Fibroblast of the aortic adventitia (primary cell): ENCODE measurements at places on chromosomes 12 and 14. TPM values are rescaled to one million over a fixed set of nuclear protein-coding genes. Genes with fewer than 3 reads are reported as not detected.

- DNase-seq = no peak
These were observed 1.2 kb downstream of the WNT5B start for GRCh38 chr12:1630133-1630826.

GRCh38 chr14:91956616-91957015, 9.1 kb upstream of the FBLN5 start:
- DNase-seq = no peak

DNA sequence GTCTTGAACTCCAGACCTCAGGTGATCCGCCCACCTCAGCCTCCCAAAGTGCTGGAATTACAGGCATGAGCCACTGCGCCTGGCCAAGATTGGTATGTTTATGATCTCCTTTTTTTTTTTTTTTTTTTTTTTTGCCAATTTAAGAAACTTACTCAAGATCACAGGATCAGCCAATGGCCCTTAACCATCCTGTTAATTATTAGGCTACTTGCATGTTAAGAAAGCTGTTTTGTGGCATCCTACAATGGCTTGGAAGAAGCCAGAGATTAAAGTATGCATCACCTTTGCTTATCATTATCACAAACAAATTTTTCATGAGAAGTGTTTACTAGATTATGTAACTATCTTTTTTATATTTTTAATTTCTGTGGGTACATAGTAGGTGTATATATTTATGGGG, 140.2 kb downstream of the BCAT1 start:
- no peak for DNase-seq

Gene NR1H4
- total RNA-seq = not detected in 2 replicates

GRCh38 chr12:9810671-9811070, 16.6 kb upstream of the KLRF1 start:
- no peak for DNase-seq

GRCh38 chr12:24952389-24952788, 3.5 kb upstream of the BCAT1 start:
- DNase-seq = no peak

DNA sequence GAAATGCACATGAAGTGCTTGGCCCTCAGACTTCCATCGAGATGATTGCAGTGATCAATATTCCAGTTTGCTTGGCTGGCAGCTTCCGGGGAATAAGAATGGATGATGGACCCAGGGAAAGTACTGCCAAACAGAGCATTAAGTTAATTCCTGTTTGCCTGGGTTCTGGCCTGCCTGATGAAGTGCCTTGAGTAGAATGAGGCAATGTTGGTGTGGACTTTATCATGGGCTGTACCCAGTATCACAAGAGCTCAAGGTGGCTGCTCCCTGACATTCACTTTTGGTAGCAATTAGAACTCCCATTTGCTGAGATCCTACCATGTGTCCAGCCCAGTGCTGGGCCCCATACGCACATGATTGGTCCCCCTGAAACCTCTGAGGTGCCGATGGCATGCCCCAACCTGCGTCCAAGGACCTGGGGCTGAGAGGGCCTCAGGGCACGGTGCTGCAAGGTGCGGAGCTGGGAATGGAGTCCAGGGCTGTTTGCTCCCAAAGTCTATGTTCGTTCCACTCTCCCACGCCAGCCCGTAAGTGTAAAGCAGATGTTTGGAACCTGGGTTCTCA, 80.7 kb downstream of the SLC25A47 start:
- DNase-seq = no peak

Gene CSRP2
- total RNA-seq = 6.1 and 26.7 TPM in 2 replicates

- peak; percentile 52 for DNase-seq
These were observed at the start of gene SPATS2 for GRCh38 chr12:49367381-49368239. Gene SPATS2 (plus strand): TSS chr12:49367462. CDS start chr12:49461013, 93,551 bp downstream.

Gene KCNJ8
- 2.1 and 5.6 TPM in 2 replicates for total RNA-seq

Gene INHBC
- total RNA-seq = not detected in 2 replicates

Gene PRICKLE1
- 15.6 and 17.4 TPM in 2 replicates for total RNA-seq

Gene LTA4H
- 68.1 and 88.2 TPM in 2 replicates for total RNA-seq
